ENCODE measurements at places on chromosomes 5 and 9.

GRCh38 chr9:88979021-88979420 lies 12.2 kb upstream of the S1PR3 start:
- no peak for DNase-seq

- DNase-seq = no peak
These were observed 1080.7 kb upstream of the NUDT12 start for GRCh38 chr5:104643320-104643719.

DNA sequence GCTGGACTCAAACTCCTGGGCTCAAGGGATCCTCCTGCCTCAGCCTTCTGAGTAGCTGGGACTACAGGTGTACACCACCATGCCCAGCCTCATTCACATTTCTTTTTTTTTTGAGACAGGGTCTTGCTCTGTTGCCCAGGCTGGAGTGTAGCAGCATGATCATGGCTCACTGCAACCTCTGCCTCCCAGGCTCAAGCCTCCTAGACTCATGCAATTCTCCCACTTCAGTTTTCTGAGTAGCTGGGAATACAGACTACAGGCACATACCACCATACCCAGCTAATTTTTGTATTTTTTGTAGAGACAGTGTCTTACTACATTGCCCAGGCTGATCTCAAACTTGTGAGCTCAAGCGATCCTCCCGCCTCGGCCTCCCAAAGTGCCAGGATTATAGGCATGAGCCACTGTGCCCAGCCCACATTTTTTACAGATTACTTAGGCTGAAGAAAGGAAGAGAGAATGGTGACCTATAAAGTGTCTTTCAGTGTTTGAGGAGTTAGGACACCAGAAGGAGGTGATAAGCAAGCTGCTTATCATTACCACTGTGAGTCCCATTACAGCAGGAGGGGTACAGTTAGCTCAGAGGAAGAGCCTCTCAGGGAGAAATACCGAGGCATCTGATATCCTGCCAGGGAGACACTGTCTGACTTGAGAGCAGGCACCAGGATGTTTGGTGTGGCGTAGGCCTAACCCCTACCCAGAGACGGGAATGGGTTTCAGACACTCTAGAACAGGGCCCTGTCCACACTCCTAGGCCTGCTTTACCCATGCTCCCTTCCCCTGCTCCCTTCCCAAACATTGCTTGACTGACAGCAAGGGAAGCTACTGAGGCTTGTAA lies 9.7 kb downstream of the FAXDC2 start:
- DNase-seq = no peak

- DNase-seq = no peak
These were observed 87.6 kb downstream of the NR3C1 start for GRCh38 chr5:143315929-143316328.

Measured in CD4-positive, alpha-beta T cell treated with Interleukin-4 for 1 hour (primary cell).